ENCODE measurements at places on chromosomes 12 and 14.

DNA sequence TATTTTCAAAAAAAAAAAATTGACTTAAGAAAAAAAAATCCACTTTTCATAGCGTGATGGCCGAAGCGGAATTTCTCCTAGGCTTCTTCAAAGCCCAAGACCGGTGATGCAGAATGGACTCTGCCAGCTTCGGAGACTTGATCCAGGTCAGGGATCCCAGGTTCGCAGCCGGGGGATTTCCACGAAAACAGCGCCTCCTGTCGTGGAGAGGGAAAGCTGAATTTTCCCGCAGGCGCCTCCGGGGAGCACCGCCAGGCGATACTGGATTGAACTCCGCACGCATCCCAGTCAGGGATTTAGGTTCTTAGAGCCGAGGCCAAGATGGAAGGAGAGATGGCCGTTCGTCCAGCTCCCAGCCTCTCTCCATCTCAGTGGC lies 2.1 kb downstream of the TTC6 start:
- DNase-seq, result peak; percentile 90

GRCh38 chr14:98230411-98230810 lies 1041.6 kb downstream of the BCL11B start:
- DNase-seq, result no peak

DNA sequence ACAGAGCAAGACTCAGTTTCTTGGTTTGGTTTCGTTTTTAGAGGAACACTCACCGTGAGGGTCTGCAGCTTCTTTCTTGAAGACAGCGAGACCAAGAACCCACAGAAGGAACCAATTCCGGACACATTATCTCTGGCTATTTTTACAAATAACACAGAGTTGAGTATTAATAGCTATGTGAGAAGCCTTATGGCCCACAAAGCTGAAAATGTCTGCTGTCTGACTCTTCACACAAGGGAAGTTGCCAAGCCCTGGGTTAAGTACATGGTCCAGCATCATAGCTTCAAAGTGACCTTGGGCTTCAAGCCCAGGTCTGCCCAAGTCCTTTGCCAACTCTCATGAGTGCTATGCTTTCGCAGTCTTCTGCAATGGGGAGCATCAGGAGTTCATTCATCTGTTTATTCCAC lies 2.6 kb upstream of the LGMN start:
- DNase-seq, result no peak

DNA sequence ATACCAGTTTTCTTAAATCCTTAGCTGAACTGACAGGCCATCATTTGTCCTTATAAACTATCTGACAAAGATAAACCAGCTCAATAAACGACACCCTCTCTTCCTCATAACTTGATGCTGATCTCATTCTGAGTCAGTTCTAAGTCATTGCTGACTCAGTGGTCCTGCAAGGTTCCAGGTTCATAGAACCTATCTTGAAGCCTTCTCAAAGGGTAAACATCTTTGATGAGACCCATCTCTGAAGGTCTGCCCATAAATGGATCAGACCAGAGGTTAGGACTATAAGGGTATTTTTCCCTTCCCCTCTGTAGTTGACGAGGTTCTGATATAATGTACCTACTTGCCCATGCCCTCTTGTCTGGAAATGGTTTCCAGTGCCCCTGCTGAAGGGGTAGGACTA lies 11.9 kb downstream of the NAA25 start:
- peak; percentile 100 for DNase-seq

DNA sequence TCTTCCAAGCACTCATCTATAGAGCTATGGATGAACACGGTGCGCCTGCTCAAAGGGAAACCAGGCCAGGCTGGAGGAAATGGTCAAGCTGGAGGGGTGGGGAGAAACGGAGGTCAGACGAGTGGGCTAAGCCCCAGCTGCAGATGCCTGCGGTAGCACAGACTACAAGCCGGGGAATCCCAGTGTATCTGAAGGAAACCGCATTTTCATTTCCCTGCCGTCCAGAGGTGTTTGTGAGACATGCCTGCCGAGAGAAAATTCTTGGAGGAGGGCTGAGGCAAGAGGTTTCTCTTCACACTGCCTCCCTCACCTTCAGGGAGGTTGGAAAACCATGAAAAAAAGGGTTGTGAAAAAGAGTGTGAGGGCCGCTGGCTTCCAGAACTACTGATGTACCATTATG lies 102.0 kb upstream of the FOXN3 start:
- DNase-seq, result no peak
